ENCODE measurements at places on chromosomes 6 and 20. TPM values are rescaled to one million over a fixed set of nuclear protein-coding genes. Genes with fewer than 3 reads are reported as not detected.
A peak's percentile ranks its signal among the peaks of the same experiment; 100 is the strongest.

Gene CCDC170
- total RNA-seq = 6.9 TPM

Gene PHACTR1
- 4.0 TPM for total RNA-seq

DNA sequence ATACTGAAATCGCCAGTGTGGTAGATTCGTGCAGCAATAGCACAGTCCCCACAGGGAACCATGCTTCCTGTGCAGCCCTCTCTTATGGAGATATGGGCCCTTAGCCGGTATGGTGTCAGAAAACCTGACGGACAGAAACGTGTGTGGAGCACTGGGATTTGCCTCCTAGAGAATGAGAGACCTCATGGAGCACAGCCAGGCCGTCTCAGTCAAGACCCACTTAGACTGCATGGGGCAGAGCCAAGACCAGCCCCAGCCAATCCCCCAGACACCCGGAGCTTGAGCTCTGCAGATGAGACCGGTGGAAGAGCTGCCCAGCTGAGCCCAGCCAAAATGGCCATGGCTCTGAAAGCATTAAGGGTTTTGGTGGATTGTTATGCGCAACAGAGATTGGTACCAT, 163.7 kb downstream of the DLL1 start:
- DNase-seq = no peak

DNA sequence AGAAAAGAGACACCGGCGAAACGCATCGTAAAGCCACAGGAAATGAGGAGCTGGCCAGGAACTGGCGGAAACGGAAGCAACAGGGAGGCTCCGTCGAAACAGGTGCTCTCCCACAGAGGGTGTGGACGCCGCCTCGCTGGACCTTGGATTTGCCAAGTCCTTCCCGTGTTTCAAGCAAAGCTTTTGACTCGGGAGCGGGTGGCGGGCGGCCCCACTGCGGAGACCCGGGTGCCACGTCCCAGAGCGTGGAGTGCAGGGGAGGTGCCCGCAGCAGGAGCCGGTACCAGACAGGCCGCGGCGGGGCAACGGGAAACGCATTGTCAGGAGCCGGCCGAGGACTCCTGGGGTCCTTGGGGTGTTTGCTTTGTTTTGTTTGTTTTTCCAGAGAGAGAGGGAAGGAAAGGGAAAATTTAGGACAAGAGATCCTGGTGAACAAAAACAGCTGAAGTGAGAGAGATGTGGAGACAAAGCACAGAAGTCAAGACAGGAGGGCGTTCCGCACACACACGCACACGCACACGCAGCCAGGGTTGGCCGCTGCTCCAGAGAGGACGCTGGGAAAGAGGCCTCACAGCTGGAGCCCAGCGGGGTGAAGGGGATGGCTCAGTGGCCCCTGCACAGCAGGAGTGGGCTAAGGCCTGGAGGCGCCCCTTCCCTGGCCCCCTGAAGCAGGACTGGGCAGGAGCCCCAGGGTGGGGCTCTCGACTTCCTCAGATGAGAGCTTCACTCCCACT, 50.9 kb upstream of the CHRNA4 start:
- no peak for DNase-seq

- no peak for DNase-seq
These were observed 2.6 kb upstream of the C20orf144 start for GRCh38 chr20:33659341-33660034.

- DNase-seq = no peak
These were observed 84.9 kb upstream of the ASF1A start for GRCh38 chr6:118808793-118809638.

- DNase-seq = no peak
These were observed 197.4 kb downstream of the TRDN start for GRCh38 chr6:123439371-123439770.

- DNase-seq = peak; percentile 33
These were observed 75.9 kb upstream of the CST7 start for GRCh38 chr20:24873025-24873620.

- DNase-seq = peak; percentile 66
These were observed 58.4 kb upstream of the ARMH2 start for GRCh38 chr6:24856901-24857670.

- DNase-seq = no peak
These were observed 1.4 kb upstream of the LIN28B start for GRCh38 chr6:104955491-104955890.

- DNase-seq = peak; percentile 79
These were observed 25.5 kb upstream of the KCNK16 start for GRCh38 chr6:39347906-39348585.

DNA sequence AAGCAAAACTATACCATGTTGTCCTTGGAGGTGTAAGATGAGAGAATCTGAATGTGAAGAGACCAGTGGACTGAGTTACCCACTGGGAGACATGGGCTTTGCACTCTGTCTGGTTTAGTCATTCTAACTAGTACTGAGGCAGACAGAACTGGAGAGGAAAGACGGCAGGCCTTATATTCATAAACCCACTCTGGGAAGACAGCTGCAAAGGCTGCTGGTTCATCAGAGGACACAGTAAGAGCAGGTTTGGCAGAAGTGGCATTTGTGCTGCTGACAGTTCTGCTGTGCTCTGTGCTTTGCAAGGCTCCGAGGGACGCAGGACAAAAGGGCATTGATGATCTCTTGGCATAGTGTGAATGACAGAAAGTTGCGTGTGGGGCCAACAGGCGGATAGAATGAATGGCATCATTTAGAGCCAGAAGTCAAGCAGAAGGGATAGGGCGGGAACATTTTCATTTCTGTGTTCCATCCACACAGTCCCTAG, 142.3 kb upstream of the TENT5A start:
- DNase-seq = no peak

DNA sequence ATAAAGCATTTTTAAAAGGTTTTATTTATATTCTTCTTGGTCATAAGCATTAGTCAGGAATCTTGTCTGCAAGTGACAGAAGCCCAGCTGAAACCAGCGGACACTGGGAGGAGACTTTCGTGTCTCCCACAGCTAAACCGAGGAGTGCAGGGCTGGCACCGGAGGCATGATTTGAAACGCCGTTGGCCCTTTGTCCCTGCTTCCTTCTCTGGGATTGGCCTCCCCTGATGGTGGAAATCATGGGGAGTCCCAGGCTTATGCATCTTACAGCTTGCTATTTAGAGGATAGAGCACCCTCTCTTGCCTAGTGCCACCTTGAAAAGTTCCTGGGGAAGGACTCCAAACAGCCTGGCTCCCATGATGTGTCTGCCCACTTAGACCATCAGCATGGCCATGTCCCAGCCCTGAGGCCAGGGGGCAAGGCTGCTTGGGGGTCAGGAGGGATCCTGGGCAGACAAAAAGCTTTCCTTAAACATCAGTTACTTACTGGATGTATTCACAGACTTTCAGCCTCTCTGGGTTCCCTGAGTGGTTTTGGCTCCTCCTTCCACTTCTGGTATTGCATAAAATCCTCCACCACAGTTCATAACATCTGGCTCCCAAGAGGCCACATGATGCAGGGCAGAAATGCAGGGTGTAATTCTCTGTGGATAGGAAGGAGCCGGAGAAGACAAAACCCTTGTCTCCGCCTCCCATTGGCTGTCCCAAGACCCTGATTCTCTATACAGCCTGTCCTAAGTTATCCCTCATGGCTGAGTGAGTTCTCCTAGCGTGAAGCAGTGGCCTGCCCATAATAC, 49.3 kb upstream of the INSM1 start:
- no peak for DNase-seq

DNA sequence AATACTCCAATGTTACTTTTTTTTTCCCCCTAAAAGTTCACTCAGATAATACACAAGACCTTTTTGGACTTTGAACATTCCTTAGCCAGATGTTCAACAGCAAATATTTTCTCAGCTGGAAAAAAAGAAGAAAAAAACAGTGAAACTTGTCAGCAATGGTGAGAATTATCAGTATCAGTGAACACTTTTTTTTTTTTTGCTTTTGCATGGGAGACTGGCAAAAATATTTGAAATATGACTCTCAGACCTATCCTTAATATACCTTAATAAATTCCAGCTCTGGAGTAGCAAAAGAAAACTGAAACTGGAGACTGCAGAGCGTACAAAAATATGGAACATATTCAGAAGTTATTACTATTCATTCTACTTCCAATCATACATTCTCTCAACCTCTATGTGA, 92.3 kb downstream of the RFPL4B start:
- DNase-seq = no peak

DNA sequence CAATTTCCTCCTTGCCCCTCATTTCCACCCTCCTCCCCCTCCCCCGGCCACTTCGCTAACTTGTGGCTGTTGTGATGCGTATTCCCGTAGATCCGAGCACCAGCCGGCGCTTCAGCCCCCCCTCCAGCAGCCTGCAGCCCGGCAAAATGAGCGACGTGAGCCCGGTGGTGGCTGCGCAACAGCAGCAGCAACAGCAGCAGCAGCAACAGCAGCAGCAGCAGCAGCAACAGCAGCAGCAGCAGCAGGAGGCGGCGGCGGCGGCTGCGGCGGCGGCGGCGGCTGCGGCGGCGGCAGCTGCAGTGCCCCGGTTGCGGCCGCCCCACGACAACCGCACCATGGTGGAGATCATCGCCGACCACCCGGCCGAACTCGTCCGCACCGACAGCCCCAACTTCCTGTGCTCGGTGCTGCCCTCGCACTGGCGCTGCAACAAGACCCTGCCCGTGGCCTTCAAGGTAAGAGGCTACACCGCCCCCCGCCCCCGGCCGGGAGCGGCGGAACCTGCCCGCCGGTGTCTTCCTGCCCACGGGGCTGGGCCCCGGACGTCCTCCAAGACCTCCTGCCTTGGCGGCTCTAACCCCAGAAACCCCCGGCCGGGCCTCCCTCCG, 44.9 kb upstream of the SUPT3H start:
- peak; percentile 36 for DNase-seq
